Left hindlimb (tissue), 1 donor: ENCODE measurements at places on chromosomes 13 and 19.
A peak's percentile ranks its signal among the peaks of the same experiment; 100 is the strongest.

DNA sequence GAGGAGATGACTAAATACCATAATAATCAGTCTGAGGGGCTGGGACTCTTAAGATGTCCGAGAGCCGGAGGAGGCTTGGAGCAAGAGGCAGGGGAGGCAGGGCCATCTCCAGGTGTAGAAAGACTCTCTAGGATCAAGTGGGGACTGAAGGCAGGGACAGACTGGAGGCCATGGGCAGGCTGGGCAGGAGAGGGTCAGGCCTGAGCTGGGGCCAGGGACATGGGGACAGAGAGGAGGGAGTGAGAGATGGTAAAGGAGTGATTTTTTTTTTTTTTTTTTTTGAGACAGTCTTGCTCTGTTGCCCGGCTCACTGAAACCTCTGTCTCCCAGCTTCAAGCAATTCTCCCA, 2.2 kb downstream of the JOSD2 start:
- DNase-seq = no peak

DNA sequence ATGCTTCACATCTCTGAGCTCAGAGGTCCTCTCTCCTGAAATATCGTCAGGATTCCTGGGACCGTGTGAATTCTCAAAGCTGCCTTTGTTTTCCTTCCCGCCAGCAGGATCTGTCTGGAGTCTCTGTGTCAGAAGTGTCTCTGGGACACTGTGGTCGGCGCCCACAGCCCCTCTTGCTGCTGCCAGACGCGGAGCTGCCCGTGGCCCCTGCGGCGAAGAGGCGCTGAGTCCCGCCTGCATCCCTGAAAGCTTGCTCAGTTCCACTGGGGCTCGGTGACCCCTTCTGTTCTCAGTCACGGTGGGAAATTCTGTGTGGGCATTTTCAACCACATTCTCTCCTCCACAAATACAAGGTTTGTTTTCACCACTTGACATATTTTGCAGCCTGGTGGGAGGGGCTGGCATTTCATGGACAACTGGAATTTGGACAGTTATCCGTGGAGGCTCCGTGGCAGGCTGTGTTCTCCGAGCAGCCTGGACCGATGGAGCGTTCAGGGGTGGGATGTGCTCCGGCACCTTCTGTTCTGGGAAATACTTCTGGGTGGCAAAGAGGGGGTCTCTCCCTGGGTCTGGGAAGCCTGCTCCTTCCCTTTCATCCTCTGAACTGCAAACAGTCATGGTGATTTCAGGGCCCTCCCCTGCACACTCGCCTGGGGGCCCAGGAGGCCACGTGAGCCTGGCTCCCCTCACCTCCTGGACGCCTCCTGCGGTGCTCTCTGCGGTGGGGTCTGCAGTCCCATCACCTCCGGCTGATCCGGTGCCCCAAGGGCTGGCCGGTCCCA, 42.6 kb upstream of the GRTP1 start:
- DNase-seq = peak; percentile 25

- no peak for DNase-seq
Measured at GRCh38 chr19:22619371-22619770, 14.8 kb upstream of the ZNF492 start.

- DNase-seq = peak; percentile 97
Measured at GRCh38 chr19:56839652-56840450, 675 bp downstream of the PEG3 start.

- no peak for DNase-seq
Measured at GRCh38 chr13:29543230-29544215, 52.0 kb downstream of the SLC7A1 start.

GRCh38 chr13:101706651-101707050, 254.2 kb downstream of the ITGBL1 start:
- DNase-seq = peak; percentile 49

GRCh38 chr13:83546476-83546875, 335.8 kb downstream of the SLITRK1 start:
- DNase-seq = no peak

GRCh38 chr13:79290595-79291244, 115.3 kb downstream of the RBM26 start:
- DNase-seq = no peak
